ENCODE measurements at places on chromosomes 4 and X. TPM values are rescaled to one million over a fixed set of nuclear protein-coding genes. Genes with fewer than 3 reads are reported as not detected.
A peak's percentile ranks its signal among the peaks of the same experiment; 100 is the strongest.

DNA sequence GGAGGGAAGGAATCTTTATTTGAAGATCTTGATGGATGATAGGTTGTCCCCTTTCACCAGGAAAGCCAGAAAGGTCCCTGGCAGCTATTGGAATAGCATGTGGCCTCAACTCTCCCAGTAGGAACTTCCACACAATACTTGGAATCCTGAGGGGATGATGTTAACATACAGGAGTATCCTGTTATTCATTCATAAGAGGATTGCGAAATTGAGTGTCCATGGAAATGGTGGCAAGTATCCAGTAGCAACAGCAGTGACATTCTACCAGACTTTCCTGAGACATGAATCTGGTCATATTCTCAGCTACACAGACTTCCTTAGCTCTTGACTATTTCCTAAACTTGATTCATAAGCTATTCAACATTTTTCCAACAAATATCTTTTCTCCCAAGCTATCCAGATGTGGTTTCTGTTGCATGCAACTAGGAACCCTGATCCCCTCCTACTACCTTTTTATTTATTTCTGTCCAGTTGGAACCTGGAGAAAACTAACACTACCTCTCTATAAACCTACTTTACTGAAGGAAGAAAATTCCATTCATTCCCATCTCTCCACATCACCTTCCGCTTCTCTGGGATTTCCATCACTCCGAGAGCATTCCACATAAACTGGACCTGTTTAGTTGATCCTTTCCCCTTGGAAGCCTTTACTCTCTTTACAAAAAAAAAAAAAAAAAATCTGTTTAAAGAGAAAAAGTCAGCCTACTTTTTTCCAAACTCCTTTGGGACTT lies 101.8 kb downstream of the ANXA5 start:
- DNase-seq, result peak; percentile 5

- DNase-seq, result no peak
Measured at GRCh38 chr4:156767911-156768415, 203.6 kb downstream of the PDGFC start.

DNA sequence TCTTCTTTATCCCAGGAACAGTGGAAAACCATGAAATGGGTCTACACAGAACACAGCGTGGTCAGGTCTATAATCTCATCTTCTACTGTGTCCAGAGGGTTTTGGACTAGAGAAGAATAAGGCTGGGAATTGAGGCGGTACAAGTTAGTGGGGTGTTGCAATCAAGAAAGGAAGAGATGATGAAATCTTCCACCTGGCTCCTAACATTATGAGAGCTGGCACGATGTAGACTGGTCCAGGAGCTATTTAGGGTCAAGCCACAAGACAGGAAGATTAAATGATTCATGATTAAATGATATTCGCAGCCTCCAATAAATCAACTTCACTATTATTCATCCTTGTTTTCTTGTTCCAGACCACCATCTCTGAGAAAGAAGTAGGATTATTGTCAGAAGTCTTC lies 88.0 kb downstream of the ARSF start:
- DNase-seq, result peak; percentile 11

DNA sequence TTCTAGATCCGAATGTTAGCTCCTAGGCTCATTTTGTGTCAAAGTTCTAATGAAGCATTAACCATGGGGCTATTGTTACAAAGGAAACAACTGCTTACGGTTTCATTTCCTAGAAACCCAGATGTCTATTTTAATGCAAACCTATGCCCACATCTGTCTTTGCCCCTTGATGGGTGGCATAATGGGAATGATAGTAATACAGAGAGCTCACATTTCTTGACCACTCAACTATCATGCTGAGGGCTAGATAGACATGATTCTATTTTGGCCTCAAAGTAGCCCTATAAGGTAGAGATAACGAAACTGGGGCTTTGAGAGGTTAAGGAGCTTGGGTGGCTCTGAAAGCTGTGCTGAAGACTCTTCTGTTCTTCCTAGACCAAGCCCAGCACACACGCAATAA lies 1.9 kb downstream of the TLR7 start:
- no peak for DNase-seq

DNA sequence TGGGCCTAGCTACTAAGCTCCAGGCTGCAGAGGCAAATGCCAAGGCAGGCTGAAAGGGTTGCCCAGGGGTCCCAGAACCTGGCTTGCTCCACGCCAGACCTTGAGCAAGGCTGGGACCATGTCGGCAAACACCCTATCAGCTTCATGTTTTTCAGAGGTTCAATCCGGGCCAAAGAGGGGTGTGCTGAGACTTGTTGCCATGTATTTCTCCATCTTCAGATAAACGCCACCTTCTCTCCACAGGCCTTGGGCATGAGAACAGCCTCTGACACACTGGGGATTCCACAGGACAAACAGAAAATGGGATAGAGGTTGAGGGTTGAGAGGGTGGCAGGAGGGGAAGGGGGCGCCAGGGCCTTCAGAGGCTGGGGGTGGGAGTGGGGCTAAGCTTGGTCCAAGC lies 8.6 kb downstream of the PJA1 start:
- no peak for DNase-seq

MED28 gene
- 23.8 TPM for total RNA-seq

WDR45 gene
- total RNA-seq, result 25.7 TPM

Data from foreskin keratinocyte (primary cell).